ENCODE measurements at places on chromosomes 4 and X.

- peak; percentile 64 for DNase-seq
These were observed 58.0 kb downstream of the RHOH start for GRCh38 chr4:40254608-40255392.

- no peak for DNase-seq
These were observed 39.9 kb upstream of the MAP3K15 start for GRCh38 chrX:19555236-19555635.

DNA sequence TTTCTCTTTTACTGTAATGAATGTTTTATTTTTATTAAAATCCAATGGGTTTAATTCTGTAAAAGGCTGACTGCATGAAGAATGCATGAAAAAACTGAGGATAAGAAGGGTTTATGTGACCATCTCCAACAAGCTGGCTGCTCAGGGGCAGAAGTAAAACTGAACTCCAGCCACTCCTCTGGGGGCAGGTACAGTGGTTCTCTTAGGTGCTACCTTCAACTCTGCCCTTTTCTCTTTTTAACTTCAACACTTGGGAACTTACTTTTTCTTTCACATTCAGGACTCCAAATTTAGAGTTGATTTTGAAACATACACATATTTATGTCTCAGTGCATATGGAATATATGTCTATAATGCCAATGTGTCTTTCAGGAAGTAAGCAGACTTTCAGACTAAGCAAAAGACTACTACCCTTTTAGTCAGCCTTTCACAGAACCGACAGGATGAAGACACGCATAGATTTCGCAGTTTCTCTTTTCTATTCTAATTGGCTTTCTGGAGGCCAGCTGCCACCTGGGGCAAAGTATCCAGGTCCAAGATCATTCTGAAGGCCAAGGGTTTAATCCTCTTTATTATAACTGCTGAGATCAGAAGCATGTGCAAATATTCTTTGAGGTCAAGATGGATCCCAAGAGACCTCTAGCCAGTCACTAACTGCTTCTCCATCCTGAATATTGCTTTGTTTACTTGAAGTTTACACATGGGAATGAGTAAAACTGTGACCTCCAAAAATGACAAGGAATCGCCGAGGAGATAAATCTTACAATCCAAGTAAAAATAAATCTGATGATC, 30.7 kb downstream of the HS3ST1 start:
- no peak for DNase-seq

DNA sequence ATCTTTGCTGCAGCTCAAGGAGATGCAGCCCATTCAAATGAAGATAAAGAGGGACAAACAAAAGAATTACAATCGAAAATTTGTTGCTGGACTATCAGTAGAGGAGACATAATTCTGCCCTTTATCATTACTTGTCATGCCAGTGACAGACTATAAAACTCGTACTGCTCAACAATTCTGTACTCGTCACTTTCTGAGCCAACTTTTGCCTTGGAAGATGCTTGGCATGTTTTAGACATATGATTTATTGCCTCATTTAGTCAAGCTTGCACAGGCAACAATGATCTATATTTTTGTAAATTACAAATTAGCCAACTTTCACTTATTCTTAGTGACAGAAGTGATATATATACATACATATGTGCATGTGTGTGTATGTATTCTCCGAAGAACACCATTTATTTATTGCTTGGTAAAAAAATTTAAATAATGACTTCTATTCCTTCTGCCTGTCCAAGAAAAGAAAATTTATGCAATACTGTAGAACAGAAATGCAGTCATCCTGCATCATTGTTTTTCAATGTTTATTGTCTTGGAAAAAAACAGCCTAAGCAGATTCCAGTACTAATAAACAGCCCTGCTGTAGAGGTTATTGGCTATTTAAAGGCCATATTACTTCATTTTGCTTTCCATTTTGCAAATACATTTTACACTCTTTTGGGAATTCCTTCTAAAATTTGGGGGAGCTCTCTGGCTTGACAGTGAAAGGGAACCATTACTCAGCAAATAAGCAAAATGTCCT, 374.9 kb upstream of the GALNT7 start:
- DNase-seq: no peak
